ENCODE measurements at places on chromosomes 6 and 20.

DNA sequence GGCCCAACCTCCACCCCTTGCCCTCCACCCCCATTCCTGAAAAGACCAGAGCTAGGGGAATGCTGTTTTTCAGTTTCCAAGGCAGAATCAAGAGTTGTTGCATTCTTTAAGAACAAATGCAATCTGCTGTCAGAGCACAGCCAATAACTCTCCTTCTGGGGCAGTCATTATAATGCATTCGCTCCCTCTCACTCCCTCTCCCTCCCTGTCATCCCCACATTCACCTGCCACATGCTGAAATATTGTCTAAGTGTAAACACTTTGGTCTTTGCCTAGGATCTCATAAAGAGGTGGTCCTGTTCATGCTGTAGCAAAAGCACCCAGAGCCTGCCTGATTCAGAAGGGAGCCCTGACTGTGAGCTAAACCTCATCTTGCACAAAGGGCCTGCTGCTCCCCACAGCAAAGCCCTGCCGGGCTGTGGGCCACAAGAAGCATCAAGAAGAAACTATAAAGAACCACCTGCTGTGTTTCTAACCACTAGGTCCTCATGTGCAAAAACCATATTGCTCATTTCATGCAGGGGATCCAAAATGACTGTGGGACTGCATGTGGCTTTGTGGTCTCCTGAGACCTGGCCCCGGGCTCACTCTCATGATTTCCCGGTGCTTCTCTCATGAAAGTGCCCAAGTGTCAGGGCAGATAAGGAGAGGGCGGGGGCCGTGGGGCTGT lies 85.6 kb downstream of the GPR6 start:
- DNase-seq = no peak

DNA sequence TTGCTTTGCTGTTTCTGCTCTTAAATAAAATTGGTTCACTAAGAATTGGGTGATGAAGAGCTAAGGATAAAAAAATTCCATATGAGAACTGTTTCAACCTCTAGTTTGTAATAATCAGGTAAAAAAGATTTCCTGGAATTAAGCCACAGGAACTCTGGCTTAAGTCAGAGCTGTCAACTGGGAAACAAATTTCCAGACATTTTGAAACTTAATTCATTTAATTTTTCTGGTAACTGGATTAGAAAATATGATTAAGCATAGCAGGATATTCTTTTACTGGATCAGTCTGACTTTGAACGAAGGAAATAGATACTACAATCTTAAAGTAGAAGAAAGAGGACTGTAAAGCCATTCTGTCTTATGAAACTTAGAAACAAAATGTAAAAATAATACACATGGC lies 1.3 kb upstream of the VIP start:
- DNase-seq = no peak

DNA sequence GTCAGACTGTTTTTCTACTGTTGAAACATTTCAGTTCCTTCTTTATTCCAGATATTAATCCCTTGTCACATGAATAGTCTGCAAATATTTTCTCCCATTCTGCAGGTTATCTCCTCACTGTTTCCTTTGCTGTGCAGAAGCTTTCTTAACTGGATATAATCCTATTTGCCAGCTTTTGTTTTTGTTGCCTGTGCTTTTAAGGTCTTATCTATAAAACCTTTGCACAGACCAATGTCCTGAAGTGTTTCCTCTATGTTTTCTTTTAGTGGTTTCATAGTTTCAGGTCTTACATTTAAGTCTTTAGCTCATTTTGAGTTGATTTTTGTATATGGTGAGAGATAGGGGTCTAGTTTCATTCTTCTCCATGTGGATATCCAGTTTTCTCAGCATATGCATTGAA lies 19.2 kb downstream of the NCOA6 start:
- DNase-seq = no peak

GRCh38 chr6:167020206-167020605 lies 21.0 kb downstream of the CEP43 start:
- DNase-seq = no peak

GRCh38 chr6:92147246-92147645 lies 1272.1 kb downstream of the EPHA7 start:
- no peak for DNase-seq

- DNase-seq = no peak
These were observed 12.8 kb downstream of the ULBP3 start for GRCh38 chr6:150056156-150056555.

DNA sequence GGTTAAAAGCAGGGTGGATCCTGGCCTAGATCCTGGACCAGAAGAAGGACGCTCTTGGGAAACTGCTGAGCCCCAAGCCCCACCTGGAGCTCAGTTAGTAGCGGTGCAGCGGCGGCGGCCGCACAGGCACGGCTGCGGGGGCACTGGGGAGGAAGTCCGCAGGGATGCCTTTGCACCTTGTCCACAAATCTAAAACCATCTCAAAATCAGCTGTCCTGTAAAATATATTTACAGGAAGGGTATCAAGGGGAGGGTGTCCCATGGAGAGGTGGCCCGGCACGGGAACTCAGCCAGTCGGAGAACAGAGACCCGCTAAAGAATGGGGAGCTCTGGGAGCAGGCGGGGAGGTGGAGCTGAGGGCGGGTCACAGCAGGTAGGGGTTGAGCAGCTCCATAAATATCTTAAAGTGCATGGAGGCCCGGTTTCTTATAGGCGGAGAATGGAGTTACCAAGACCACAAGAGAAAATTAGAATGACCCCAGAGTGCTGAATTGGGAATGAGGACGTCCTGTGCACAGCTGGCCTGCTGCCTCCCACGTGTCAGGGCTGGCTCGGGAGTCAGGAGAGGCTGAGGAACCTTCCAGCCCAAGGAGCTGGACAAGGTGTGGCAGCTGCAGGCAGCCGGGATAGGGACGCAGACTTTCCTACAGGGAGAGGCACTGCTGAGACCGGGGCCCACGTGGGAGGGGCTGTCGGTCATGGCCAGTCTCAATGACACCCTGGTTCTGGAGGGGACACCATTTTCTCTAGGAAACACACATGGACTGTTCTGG lies 8.0 kb downstream of the MTG2 start:
- no peak for DNase-seq

- no peak for DNase-seq
These were observed 544 bp upstream of the STK38 start for GRCh38 chr6:36547646-36548400.

- no peak for DNase-seq
These were observed 42.0 kb upstream of the SLC2A12 start for GRCh38 chr6:134094441-134094840.

DNA sequence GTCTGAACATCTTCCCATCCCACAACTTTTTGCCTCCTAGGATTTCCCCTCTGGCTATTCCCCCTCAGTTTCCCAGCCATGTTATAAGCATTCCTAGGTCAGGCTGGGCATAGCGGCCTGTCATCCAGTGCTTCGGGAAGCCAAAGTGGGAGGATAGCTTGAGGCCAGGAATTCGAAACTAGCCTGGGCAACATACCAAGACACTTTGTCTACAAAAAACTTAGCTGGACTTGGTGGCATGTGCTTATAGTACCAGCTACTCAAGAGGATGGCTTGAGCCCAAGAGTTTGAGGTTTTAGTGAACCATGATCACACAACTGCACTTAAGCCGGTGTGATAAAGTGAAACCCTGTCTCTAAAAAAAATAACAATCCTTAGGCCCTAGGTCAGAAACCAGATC lies 447.4 kb downstream of the KIF16B start:
- no peak for DNase-seq

GRCh38 chr6:38337819-38338465 lies 301.8 kb downstream of the BTBD9 start:
- DNase-seq = no peak

- no peak for DNase-seq
These were observed 12.0 kb downstream of the SLC12A5 start for GRCh38 chr20:46040902-46041535.

DNA sequence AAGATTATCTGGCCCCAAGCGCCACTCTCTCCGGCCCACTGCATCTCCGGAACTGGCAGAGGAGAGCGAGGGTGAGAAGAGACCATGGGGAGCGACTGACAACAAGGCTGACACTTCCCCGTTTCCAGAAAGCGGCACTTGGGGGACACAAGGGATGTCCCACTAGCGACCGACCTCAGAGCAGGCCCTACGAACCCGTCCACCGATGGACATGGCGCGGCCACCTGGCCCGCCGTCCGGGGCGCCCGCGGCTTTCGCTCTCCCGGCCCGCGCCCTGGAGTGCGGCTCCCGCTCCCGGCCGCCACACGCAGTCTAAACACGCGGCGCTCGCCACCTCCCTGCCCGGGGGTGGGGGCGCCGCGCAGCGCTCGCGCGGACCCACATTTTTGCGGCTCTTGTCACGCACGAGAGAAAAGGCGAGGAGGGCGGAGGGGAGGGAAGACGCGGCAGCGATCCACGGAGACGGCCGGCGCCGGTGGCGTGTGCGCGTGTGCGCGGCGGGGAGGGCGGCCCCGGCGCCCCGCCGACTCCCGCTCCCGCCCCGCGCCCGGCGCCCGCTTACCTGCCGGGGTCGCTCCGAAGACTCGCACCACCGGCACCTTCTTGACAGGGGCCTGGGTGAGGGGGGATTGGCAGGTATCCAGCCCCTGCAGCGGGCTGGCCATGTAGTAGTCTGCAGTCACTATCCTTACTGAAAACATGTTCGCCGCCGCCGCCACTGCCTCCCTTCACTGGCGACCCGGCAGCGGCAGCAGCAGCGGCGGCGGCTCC lies 645 bp downstream of the REV3L start:
- DNase-seq = peak; percentile 58

DNA sequence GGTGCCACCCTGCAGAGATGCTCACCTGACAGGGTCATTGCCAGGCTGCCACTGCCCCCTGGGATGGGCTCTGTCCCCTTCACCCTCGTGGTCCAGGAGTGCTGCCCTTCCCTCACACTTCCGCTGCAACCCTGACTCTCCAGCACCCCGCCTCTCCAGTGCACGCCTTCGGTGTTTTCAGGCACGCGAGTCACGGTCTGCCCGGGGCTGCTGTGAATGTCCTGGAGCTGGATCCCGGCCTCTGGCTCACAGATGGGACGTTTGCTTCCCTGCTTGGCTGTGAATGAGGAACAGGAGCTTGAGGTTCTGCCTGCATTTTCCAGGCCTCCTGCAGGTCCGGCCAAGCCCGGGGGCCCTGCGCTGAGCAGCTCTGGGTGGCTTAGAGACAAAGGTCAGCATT lies 343.4 kb downstream of the SMOC2 start:
- no peak for DNase-seq

DNA sequence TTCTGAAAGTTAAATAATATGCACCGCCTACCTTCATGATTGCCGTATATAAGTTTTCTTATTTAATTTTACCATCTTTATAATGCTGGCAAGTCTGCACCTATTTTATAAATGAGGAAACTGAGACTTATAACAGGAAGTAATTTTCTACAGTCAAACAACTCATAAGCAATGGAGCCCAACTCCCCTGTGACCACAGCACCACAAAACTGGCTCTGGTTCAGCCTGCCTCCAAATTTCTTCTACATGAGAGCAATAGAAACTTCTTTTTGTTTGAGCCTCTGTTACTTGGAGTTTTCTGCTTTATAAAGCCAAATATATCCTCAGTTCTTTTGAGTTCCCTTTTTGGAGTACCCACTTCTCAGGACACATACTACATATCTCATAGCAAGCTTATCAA lies 131.1 kb upstream of the HSF2 start:
- DNase-seq = no peak

DNA sequence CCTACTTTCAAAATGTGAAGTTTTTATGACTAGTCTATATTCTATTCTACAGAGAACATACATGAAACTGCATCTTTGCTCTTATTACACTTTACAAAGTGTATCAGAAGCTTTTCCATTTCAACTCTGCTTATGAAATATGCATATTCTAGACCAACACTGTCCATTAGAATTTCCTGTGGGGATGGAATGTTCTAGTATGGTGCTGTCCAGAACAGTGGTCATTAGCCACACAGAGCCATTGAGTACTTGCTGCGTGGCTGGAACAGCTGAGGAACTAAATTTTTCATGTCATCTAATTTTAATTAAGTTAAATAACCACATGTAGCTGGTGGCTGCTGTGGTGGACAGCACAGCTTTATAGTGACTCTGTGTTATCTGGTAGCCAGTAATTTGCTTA lies 105.9 kb upstream of the PDE10A start:
- no peak for DNase-seq

- DNase-seq = peak; percentile 34
These were observed 107.7 kb upstream of the PRND start for GRCh38 chr20:4613718-4614620.

GRCh38 chr6:143501851-143502250 lies 9.7 kb downstream of the FUCA2 start:
- no peak for DNase-seq

DNA sequence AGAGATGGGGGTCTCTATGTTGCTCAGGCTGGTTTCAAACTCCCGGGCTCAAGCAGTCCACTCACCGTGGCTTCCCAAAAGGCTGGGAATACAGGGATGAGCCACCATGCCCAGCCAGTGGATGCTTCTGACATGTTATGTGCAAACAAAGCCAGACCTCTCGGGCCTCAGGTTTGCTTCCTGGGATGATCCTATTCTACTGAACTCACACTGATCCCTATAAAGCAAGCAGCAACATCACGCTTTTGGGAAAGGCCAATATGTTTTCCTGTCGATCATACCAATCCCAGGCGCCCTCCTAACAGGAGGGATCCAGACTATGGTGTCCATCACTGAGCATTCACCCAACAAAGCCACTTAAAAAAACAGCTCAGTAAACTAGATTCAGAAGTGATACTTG lies 60.2 kb downstream of the CSE1L start:
- DNase-seq = no peak

GRCh38 chr20:5222919-5223634 lies 93.7 kb downstream of the PROKR2 start:
- peak; percentile 62 for DNase-seq

GRCh38 chr6:21537637-21538036 lies 55.9 kb upstream of the SOX4 start:
- DNase-seq = no peak

DNA sequence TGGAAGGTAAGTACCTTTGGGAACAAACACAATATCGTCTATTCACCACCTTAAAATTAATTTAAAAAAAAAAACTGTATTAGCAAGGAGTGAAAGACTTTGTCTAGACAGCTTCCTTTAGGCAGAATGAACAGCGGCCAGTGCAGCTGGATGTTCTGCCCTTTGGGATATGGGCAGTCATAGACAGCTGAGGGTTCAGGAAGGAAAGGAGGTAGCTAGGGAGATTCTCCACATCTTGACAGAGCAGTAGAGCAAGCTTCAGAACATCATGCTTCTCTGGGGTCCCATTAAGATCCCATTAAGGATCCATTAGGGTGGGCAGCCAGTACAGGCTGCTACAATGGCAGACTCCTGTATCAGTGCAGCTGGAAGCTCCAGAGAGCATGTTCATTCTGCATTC lies 46.5 kb upstream of the PLCB4 start:
- no peak for DNase-seq

DNA sequence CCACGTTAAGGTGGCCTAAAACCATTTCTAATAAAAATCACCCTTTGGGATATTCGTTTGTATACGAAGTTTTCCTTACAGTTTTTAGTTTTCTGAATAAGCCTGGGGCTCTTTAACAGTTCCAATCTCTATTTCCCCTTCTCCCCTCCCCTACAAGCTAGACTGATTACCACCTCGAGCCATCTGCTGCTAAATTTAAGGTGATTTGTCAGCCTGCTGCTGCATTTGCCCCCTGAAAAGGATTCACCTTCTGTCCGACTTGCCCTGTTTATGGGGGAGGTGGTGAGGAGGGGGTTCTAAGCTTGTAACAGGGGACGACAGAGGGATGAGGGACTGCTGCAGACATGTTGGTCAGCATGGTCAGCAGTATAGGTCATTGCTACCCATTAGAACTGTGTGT lies 146.3 kb downstream of the JARID2 start:
- DNase-seq = no peak

GRCh38 chr20:10217721-10218410 lies 764 bp upstream of the SNAP25 start:
- peak; percentile 76 for DNase-seq
